Activated CD8-positive, alpha-beta memory T cell treated with anti-CD3 and anti-CD28 coated beads, Interleukin-2, amount 50 U/mL, for 48 hours (primary cell): ENCODE measurements at places on chromosomes 16 and 17.

- peak; percentile 36 for DNase-seq
Measured at GRCh38 chr17:28828294-28829040, 14.1 kb downstream of the FAM222B start.

- DNase-seq: no peak
Measured at GRCh38 chr17:69342896-69343644, 16.1 kb upstream of the ABCA5 start.

- no peak for DNase-seq
Measured at GRCh38 chr16:73092236-73092781, 44.4 kb upstream of the ZFHX3 start.

DNA sequence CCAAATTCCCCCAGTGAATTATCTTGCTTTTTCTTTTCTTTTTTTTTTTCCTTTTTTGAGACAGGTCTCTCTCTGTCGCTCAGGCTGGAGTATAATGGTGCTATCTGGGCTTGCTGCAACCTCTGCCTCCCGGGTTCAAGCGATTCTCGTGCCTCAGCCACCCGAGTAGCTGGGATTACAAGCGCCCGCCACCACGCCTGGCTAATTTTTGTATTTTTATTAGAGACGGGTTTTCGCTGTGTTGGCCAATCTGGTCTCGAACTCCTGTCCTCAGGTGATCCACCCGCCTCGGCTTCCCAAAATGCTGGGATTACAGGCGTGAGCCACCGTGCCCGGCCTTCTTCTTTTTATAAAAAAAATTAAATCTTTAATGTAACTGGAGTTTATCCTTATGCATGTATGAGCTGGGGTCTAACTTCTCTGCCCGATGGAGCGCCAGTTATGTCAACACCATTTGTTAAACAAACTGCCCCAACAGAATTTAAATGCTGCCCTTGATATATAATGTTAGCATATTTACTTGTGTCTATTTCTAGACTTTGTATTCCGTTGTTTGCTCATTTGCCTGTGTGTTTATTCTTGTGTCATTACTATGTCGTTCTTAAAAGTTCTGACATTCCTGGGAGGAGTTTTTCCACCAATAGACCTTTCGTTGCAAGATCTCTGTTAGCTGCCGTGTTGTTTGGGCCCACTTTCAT is 535 bp upstream of the AURKB start:
- peak; percentile 64 for DNase-seq
